ENCODE measurements at places on chromosomes 16 and 17. TPM values are rescaled to one million over a fixed set of nuclear protein-coding genes. Genes with fewer than 3 reads are reported as not detected.

TMEM204 gene
- polyA plus RNA-seq: 39.8 TPM

PRM3 gene
- polyA plus RNA-seq: not detected

CDRT15L2 gene
- not detected for polyA plus RNA-seq

CDRT15 gene
- polyA plus RNA-seq: not detected

TVP23B gene
- polyA plus RNA-seq: 19.0 TPM

TSPAN10 gene
- 0.79 TPM for polyA plus RNA-seq

USP43 gene
- polyA plus RNA-seq: 3.3 TPM

EVPLL gene
- not detected for polyA plus RNA-seq

NKIRAS2 gene
- 13.5 TPM for polyA plus RNA-seq

TSNAXIP1 gene
- polyA plus RNA-seq: 0.92 TPM

ALDH3A1 gene
- 0.28 TPM for polyA plus RNA-seq

KRTAP4-5 gene
- polyA plus RNA-seq: not detected

CACNG1 gene
- polyA plus RNA-seq: not detected

KRT222 gene
- polyA plus RNA-seq: 15.9 TPM

NRN1L gene
- 0.64 TPM for polyA plus RNA-seq

EXOC3L1 gene
- polyA plus RNA-seq: 3.1 TPM

RMI2 gene
- polyA plus RNA-seq: 0.67 TPM

TNFRSF12A gene
- polyA plus RNA-seq: 149 TPM

SLFN13 gene
- 0.49 TPM for polyA plus RNA-seq

MT1G gene
- 1,258 TPM for polyA plus RNA-seq

SOST gene
- polyA plus RNA-seq: not detected

TSC2 gene
- polyA plus RNA-seq: 60.5 TPM

RPGRIP1L gene
- 0.74 TPM for polyA plus RNA-seq

COPZ2 gene
- 49.1 TPM for polyA plus RNA-seq

DNAI2 gene
- not detected for polyA plus RNA-seq

GDPD1 gene
- 1.0 TPM for polyA plus RNA-seq

CD68 gene
- 111 TPM for polyA plus RNA-seq

GOSR1 gene
- 14.2 TPM for polyA plus RNA-seq

PRAC2 gene
- not detected for polyA plus RNA-seq

CNEP1R1 gene
- polyA plus RNA-seq: 7.0 TPM

SULT1A2 gene
- polyA plus RNA-seq: 1.1 TPM

CA7 gene
- polyA plus RNA-seq: not detected

TNFRSF13B gene
- polyA plus RNA-seq: 0.15 TPM

P2RX5 gene
- 1.1 TPM for polyA plus RNA-seq

MEFV gene
- 0.18 TPM for polyA plus RNA-seq

SLC16A13 gene
- polyA plus RNA-seq: 2.4 TPM

PLEKHH3 gene
- polyA plus RNA-seq: 30.9 TPM

BRIP1 gene
- 0.11 TPM for polyA plus RNA-seq

Measured in adipose tissue (tissue), 3 donors.